Occipital lobe (tissue), 3 donors: ENCODE measurements at places on chromosomes 16 and 17.

DNA sequence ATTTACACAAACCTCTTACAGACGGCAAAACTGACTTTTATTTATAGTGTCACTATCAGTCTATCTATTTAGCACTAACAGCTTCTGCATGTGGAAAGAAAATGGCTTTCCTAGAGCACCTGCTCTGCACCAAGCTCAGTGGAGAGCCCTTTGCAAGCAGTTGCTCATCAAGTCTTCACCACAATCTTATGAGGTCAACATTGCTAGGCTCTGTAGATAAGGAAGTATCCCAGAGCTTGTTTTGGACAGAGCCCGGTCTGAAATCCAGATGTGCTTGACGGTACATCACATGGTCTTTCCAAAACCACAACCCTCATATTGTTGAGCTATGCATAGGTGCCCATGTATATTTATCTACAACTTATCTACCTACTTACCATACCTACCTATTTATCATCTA, 572.7 kb upstream of the CDH5 start:
- DNase-seq, result no peak

DNA sequence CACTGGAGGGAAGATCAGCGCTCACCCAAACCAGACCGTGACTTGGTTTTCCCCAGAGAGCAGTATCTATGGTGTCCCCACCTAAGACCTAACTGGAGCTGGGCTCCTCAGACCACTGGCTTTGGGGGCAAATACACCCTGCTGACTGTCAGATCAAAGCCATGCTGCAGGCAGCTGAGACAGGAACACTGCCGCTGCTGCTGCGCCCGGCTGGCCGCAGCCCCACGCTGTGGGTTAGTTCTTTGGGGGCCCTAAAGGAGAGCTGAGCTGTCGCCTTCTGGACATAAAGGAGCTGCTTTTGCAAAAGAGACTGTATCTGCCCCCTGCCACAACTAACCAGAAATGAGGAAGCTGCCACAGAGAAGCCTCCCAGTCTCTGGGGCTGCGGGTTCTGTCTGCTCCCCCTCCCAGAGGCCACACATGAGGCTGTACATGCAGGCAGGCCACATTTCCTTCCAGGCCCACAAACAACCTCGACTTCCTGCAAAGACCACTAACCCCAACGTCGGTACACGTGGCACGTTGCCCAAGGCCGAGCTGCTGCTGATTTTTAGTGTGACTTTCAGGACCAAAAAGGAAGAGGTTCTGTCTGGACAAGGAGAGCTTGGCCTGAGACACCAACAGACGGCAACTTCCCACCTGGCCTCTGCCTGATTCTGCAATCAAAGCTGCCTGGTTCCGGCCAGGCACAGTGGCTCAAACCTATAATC, 18.2 kb upstream of the ABR start:
- DNase-seq, result no peak

- DNase-seq, result no peak
Measured at GRCh38 chr17:81111066-81111465, 54.2 kb upstream of the PVALEF start.

DNA sequence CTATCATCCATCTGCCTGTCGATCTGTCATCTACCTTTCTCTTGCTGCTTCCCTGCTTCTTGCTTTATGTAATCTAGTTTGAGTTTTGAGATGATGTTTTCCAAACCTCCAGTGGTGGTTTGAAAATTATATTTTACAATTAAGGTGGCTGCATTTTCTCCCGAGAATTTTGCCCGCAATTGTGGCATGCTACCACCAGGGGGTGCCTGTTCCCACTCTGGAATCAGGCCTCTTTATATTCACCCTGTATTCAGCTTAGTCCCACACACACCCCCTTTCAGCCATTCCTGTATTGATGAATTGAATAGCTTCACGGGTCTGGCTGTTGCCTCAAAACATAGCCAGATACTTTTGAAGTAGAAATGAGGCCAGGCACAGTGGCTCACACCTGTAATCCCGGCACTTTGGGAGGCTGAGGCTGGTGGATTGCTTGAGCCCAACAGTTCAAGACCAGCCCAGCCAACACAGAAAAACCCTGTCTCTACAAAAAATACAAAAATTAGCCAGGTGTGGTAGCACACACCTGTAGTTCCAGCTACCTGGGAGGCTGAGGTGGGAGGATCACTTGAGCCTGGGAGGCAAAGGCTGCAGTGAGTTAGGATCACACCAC, 3.2 kb downstream of the PRSS22 start:
- DNase-seq, result no peak

GRCh38 chr16:67431775-67432505, 1.0 kb downstream of the HSD11B2 start:
- DNase-seq, result no peak

DNA sequence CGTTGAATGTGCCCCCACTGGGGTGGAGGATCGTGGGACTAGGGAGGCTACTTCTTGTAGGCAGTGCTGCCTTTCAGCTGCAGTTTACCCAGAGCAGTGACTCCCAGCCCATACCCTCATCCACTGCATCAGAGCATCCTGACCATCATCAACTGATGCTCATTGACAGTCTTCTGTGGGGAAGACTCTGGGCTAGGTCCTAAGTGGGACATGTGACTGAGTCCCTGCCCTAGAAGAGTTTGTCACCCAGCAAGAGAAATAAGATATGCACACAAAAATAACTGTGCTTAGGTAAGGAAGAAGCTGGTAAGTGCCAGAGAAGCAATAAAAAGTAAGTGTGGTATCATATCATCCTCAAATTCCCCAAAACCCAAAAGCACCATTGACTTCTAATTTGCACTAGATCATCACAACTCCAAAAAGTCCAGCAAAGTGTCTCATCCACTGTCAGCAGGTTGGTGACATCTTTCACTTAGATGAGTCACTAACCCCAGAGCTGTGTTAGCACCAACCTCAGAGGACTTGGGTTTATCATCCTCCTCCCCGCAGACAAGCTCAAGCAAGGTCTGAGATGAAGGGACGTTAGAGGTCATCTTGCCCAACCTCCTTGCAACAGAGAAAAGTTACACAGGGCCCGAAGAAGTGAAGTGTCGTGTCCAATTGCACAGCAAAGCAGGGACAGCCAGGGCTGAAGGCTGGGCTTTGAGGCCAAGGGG, 99.0 kb downstream of the CCDC182 start:
- DNase-seq, result no peak

GRCh38 chr16:90057738-90058173, 19.4 kb downstream of the PRDM7 start:
- DNase-seq, result no peak

DNA sequence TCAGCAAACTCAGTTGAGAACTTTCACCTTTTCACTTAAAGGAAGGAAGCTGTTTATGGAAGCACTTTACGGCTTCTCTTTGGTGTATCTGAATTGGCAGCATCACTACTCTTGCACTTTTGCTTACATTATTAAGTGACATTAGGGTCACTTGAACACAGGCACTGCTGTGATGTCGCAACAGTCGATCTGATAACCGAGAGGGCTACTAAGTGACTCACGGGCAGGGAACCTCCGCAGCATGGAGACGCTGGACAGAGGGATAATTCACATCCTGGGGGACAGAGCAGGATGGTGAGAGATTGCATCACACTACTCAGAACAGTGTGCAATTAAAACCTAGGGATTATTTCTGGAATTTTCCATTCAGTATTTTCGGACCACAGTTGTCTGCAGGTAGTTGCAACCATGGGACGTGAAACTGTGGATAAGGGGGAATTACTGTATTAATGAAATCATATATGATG, 56.5 kb downstream of the DNAH2 start:
- no peak for DNase-seq

DNA sequence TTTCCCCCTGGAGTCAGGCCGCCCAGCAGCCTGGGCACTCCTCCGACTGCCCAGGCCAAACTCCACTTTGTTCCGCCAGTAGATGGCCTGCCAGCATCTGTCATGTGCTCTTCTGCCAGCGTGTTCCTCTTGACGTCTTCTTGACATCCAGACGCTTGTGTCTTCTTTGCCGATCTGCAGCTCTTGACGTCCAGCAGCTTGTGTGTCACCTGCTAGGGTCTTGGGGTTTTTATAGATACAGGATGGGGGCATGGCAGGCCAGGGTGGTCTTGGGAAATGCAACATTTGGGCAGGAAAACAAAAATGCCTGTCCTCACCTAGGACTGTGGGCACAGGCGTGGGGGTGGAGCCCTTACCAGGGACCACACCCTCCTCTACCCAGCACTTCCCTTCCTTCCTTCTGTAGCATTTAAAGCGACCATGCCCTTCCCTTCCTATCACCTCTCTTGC, 88.7 kb downstream of the BMERB1 start:
- DNase-seq, result peak; percentile 34

GRCh38 chr16:87860553-87861299, 8.6 kb downstream of the SLC7A5 start:
- DNase-seq, result no peak

DNA sequence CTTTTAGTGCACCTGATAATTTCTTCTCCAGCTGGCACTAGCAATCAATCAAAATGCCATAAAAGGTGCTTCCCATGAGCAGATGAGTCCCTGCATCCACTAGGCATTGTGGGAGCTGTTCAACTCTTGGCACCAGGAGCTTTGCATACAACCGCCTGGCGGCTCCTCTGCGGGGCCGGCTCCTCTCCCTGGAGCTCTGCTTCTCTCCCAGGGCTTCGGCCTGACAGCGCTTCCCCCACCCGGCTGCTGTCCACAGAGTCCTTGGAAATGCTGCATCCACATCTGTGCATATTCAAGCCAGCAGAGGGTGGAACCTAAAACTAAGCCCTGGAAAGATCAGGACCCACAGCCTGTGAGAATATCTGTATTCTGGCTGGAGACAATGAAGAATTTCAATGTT, 62.9 kb downstream of the LMF1 start:
- peak; percentile 35 for DNase-seq

DNA sequence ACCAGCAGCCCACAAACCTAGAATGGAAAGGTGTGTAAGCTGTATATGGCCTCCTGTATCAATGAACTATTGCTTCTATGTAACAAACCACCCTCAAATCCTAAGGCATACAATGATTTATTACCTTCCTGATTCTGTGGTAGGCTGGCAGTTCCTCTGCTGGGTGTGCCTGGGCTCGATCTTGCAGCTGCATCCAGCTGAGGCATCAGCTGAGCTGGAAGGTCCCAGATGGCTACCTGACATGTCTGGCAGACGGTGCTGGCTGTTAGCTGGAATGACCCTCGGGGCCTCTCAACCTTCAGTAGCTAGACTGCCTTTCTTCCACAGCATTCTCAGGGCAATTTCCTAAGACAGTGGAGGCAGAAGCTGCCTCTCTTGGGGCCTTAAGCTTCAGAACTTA, 152.7 kb downstream of the RAB11FIP4 start:
- DNase-seq, result no peak

GRCh38 chr17:67801626-67802175, 23.6 kb upstream of the BPTF start:
- DNase-seq, result no peak

DNA sequence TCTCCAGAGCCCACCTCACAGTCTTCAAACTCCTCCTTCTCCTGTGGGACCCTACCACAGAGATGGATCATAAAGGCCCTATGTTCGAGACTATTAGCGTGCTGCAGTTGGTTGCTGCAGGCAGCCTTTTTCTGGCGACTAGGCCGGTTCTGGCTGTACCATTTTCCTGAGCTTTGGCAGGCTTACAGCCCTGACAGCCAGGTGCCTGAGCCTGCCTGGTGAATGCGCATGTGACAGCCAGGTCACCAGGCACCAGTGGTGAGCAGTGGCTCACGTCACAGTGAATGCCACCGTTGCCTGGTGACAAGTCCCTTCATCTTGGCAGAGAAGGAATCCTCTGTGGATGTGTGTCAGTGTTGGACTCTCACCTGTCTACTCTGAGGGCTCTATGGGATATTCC, 978.8 kb downstream of the KCNJ18 start:
- DNase-seq, result no peak

DNA sequence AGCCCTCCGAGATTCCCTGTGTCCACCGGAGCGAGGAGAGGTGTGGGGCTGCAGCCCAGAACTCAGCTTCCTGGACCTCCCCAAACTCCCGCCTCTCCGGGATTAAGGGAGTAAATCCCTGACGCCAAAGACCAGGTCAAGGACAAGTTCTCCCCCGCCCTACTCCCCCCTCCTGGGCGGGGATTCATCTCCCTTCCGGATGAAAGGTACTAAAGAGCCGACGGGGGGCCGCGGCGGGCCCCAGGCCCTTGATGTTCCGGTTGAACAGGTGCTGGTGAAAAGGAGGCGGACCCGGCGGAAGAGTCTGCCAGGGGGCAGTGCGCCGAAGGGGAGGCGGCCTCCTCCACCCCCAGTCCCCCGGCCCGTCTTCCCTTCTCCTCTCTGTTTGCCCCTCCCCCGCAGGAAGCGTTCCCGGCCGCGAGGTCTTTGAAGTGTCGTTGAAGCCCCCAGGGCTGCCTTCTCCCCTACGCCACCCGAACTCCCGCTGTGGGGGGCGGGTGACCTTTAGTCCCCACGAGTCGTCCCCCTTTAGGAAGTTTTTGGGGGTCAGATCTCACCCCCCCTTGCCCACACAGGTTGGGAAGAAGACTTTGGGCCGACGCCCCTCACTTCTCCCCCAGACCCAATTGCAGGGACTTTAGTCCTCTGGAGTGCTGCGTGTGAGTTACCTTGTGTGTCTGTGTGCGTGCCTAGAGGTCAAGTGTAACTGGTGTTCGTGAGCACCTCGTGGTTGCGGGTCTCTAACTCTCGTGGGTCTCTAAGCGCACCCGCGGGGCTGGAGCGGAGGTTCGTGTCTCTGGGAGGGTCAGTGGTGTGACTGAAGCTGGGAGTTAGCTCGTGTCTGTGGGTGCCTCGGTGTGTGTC, 1.1 kb upstream of the MLLT6 start:
- DNase-seq, result no peak

- DNase-seq, result peak; percentile 42
Measured at GRCh38 chr17:47621293-47622179, 28.2 kb upstream of the KPNB1 start.

GRCh38 chr17:36675250-36675649, 73.9 kb downstream of the MRM1 start:
- no peak for DNase-seq

- no peak for DNase-seq
Measured at GRCh38 chr17:8563981-8564602, 66.4 kb downstream of the MYH10 start.

DNA sequence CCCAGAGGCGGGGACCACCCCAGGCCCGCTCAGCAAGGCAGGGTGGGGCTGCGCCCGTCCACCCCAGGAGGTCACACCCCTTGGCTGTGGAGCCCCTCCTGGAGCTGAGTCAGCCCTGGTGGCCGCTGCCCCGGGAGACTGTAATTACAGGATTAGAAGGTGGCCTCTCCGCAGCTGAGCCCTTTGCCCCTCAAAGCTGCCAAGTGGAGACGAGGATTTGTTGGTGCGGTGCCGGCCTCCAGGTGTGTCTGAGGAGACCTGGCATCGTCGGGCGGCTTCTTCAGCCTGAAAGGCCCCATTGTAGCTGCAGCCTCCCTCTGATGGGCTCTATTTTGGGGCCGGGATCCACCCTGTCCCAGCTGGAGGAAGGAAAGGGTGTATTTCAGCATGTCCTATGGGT, 22.7 kb upstream of the SPNS2 start:
- DNase-seq, result no peak

DNA sequence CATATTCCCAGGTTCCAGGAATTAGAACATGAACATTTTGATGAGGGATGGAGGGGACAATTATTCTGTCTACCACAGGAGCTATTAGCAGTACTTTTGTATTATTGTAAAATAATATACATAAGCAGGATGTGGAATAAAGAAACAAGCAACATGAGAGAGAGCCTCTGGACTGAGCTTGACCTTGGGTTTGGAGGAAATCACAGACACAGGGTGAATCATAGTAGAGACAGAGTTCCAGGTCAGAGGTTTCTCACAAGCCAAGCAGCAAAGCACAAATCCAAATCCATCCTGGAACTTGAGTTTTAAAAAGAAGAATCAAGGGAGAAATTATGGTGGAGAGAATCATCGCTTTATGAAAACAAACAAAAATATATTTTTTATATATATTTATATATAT, 5.1 kb downstream of the KRT31 start:
- DNase-seq, result no peak

GRCh38 chr17:42233156-42233555, 38.9 kb upstream of the GHDC start:
- no peak for DNase-seq

- DNase-seq, result no peak
Measured at GRCh38 chr16:78128913-78129312, 29.5 kb downstream of the WWOX start.
